ENCODE measurements at places on chromosomes 11 and 22.

GRCh38 chr11:115134926-115135325, 369.3 kb downstream of the CADM1 start:
- no peaks in the 10 kb centered on the region for H3K4me1 ChIP-seq
- H3K4me3 ChIP-seq: no peak overlapping the region
- H3K27ac ChIP-seq: no peak overlapping the region
- no peaks in the 10 kb centered on the region for H3K36me3 ChIP-seq
- DNase-seq: no peak

DNA sequence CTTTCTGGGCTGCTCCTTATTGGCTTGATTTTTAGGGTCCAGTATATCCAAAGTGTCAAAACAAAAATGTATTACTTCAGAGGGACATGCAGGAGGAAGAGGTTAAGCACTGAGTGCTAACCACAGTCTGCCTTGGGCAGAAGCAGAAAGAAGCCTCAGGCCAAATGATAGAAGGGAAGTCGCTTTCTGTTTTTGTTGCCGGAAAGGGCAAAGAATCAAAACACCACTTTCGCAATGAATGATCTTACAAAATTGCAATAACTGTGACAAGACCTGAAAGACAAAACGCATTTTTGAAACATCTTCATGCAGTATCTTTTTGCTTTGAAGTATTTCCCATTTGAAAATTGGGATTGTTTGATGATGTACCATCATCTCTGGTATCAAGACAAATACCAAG, 70.1 kb upstream of the PICALM start:
- H3K27me3 ChIP-seq: no peaks in the 10 kb centered on the region
- no peak for DNase-seq
- no peaks in the 10 kb centered on the region for H3K4me1 ChIP-seq
- no peak overlapping the region for H3K27ac ChIP-seq
- H3K36me3 ChIP-seq: no peaks in the 10 kb centered on the region
- no peak overlapping the region for H3K4me3 ChIP-seq

DNA sequence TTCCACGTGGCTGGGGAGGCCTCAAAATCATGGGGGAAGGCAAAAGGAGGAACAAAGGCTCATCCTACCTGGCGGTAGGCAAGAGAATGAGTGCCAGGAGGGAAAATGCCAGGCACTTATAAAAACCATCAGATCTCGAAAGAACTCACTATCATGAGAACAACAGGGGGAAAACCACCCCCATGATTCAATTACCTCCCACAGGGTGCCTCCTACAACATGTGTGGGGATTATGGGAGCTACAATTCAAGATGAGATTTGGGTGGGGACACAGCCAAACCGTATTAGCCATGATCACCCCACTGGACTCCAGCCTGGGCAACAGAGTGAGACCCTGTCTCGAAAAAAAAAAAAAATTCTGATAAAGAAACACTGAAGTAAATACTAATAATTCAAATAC, 87.1 kb downstream of the FCHSD2 start:
- H3K27ac ChIP-seq: no peak overlapping the region
- H3K27me3 ChIP-seq: no peaks in the 10 kb centered on the region
- no peaks in the 10 kb centered on the region for H3K36me3 ChIP-seq
- H3K4me3 ChIP-seq: no peak overlapping the region

GRCh38 chr11:100585728-100586127, 101.4 kb upstream of the ARHGAP42 start:
- no peaks in the 10 kb centered on the region for H3K27me3 ChIP-seq
- no peak overlapping the region for H3K27ac ChIP-seq
- no peaks in the 10 kb centered on the region for H3K4me1 ChIP-seq
- no peaks in the 10 kb centered on the region for H3K36me3 ChIP-seq

- H3K36me3 ChIP-seq: no peaks in the 10 kb centered on the region
- no peak overlapping the region for H3K27ac ChIP-seq
- H3K4me3 ChIP-seq: no peak overlapping the region
- DNase-seq: no peak
- H3K27me3 ChIP-seq: no peaks in the 10 kb centered on the region
- H3K4me1 ChIP-seq: no peaks in the 10 kb centered on the region
These were observed 11.3 kb downstream of the CHRNA10 start for GRCh38 chr11:3659595-3660515.

DNA sequence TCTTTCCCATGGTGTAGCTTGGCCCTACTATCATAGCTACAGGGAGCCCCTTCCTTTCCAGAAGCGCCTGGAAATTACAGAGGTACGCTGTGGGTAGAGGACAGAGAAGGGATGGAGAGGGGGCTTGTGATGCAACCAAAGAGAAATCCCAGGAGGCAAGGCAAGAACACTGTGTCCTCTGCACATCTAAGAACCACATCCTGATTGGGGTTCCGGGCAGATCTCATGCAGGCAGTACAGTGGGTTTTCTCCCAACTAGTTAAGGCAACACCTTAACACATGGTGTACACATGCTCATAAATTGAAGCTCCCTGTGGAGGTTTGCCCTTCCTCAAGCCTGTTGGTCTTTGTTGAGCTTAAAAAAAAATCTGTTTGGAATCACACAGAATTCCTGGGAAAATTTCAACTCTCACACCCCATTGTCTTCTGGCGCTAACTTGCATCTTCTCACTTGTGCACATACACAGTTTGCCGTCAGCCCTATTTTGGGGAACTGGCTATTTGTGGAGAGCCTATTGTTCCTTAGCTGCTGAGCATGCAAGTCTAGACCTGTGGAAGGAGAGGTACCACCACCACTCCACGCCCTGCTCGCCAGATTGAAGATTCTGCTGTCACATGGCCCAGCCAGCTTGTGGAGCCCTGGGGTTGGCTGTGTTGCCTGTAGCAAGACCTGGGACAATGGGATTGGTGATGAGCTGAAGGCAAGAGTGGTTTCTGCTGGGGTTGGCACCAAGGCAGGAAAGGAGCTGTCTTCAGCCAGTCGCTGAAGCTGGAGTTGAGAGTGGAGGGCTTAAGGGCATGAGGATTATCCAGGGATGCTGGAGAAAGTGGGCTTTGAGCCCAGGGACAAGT, 52.4 kb downstream of the ALX4 start:
- H3K4me3 ChIP-seq: no peak overlapping the region
- H3K36me3 ChIP-seq: no peaks in the 10 kb centered on the region
- no peak for DNase-seq
- H3K27me3 ChIP-seq: no peaks in the 10 kb centered on the region

GRCh38 chr22:50537765-50538164, 7.9 kb upstream of the KLHDC7B start:
- H3K27me3 ChIP-seq: peaks cover 8% of the 10 kb centered on the region
- H3K36me3 ChIP-seq: no peaks in the 10 kb centered on the region
- H3K4me3 ChIP-seq: no peak overlapping the region
- H3K4me1 ChIP-seq: peaks cover 3% of the 10 kb centered on the region
- DNase-seq: no peak

- DNase-seq: peak; percentile 74
- no peak overlapping the region for H3K27ac ChIP-seq
- H3K27me3 ChIP-seq: peaks cover 4% of the 10 kb centered on the region
- no peaks in the 10 kb centered on the region for H3K4me1 ChIP-seq
These were observed 56.6 kb downstream of the LMO2 start for GRCh38 chr11:33835143-33835878.

DNA sequence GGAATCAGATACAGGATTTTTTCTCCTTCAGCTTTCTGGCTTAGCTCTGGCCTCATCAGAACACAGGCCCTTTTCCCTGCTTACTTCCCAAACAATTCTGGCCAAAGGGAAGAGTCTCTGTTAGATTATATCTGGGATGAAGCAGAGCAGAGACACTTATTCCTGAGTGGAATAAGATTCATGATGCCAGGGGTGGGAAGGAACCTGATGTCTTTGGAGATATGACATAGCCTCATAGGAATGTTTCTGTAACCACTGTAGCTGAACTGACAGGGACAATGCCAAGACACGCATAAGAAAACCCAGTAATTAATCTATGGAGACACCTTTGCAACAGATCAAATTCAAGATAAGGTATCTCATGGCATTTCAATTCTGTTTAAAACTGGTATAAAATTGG, 177.1 kb upstream of the RAG2 start:
- H3K4me1 ChIP-seq: no peaks in the 10 kb centered on the region
- peak; percentile 3 for DNase-seq
- H3K27me3 ChIP-seq: no peaks in the 10 kb centered on the region
- no peak overlapping the region for H3K27ac ChIP-seq

DNA sequence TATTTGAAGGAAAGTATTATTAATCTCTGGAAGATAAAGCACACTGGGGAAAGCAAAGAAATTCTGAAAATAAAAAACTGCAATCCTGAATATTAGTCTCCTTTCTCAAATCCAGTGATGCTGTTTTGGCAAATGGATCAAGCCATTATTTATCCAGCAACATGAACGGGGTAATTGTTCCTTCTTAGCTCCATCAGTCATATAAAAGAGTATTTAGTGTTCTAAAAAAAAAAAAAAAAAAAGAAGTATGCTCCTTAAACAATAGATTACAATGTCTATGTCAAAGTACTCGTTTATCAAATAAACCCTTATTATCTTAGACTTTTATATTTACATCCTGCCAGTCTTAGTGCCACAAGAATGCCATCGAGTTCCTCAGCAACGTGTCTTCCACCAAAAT, 1.3 kb downstream of the RDX start:
- peak overlapping the region; percentile 90 for H3K4me3 ChIP-seq
- no peak for DNase-seq
- peak overlapping the region; percentile 94 for H3K27ac ChIP-seq
- no peaks in the 10 kb centered on the region for H3K36me3 ChIP-seq
- peaks cover 18% of the 10 kb centered on the region for H3K4me1 ChIP-seq

GRCh38 chr11:126391970-126392632, 36.6 kb downstream of the ST3GAL4 start:
- no peaks in the 10 kb centered on the region for H3K27me3 ChIP-seq
- no peak overlapping the region for H3K27ac ChIP-seq
- DNase-seq: no peak
- no peaks in the 10 kb centered on the region for H3K36me3 ChIP-seq
- H3K4me1 ChIP-seq: peaks cover 3% of the 10 kb centered on the region
- no peak overlapping the region for H3K4me3 ChIP-seq

DNA sequence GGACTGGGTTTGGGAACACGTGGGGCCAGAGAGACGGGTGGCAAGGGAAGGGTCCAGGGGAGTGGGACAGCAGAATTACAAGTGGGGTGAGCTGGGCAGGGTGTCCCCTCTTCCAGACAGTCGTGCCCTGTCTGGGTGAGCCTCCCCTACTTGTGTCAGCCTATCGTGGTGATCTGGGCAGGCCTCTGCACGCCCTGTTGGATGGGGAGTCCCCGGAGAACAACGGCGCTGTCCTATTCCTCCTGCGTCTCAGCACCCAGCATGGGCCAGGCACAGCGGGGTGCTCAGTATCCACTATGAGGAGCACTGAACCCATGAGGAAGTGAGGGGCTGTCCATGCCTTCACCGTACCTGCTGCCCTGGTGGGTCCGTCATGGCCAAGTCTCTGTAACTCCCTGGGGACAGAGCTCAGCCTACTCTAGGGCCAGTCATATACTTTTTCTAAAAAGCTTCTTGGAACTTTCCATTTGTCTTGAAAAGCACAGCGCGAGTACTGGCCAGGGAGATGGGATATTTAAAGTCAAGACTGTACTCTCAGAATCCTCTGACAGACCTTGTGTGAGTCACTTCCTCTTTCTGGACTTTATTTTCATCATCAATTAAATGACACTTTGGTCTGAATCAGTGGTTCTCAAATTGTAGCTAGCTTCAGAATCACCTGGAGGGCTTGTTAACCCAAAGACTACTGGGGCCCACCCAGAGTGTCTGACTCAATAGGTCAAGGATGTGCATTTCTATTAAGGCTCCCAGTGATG, 81.7 kb upstream of the NECTIN1 start:
- no peak overlapping the region for H3K27ac ChIP-seq
- H3K27me3 ChIP-seq: peaks cover 9% of the 10 kb centered on the region
- no peaks in the 10 kb centered on the region for H3K4me1 ChIP-seq
- H3K4me3 ChIP-seq: no peak overlapping the region
- H3K36me3 ChIP-seq: no peaks in the 10 kb centered on the region
- peak; percentile 27 for DNase-seq

- no peaks in the 10 kb centered on the region for H3K27me3 ChIP-seq
- peaks cover 12% of the 10 kb centered on the region for H3K4me1 ChIP-seq
- peak overlapping the region; percentile 80 for H3K27ac ChIP-seq
- H3K36me3 ChIP-seq: peaks cover 28% of the 10 kb centered on the region
- peak; percentile 93 for DNase-seq
- H3K4me3 ChIP-seq: no peak overlapping the region
These were observed 12.6 kb upstream of the MAPK8IP1 start for GRCh38 chr11:45872651-45873356.

DNA sequence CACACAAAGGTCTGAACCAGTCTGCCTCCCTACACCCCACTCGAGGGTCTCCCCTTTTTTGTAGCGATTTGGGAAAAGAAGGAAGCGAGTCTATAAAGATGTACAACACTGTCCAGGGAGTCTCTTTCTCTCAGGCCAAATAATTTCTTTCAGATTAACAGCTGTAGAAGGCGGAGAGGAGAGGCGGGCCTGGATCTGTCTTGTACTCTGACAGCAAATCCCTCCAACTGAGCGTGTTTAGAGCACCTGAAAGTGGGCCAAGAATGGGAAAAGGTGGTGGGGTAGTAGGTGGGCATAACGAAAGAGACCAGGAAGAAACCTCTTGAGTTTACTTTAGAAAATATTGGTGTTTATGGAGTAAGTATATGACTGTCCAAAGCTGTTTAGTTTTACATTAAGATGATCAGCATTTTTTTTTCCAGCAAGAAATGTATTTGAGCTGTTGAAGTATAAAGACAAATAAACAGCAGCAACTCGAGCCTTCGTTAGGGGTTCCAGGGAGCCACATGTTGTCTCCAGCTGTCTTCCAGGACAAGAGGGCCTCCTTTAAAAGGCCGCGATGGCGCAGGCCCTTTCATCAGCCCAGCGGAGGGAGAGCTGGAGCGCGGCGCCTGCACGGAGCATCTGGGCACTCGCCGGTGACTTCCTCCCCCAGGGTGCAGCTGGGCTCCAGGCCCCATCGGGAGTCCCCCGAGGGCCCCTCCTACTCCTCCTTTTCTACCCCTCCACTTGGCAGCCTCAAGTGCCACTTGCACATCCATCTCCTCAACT, 34.9 kb downstream of the SCUBE1 start:
- H3K27ac ChIP-seq: no peak overlapping the region
- peaks cover 17% of the 10 kb centered on the region for H3K27me3 ChIP-seq
- no peaks in the 10 kb centered on the region for H3K4me1 ChIP-seq

DNA sequence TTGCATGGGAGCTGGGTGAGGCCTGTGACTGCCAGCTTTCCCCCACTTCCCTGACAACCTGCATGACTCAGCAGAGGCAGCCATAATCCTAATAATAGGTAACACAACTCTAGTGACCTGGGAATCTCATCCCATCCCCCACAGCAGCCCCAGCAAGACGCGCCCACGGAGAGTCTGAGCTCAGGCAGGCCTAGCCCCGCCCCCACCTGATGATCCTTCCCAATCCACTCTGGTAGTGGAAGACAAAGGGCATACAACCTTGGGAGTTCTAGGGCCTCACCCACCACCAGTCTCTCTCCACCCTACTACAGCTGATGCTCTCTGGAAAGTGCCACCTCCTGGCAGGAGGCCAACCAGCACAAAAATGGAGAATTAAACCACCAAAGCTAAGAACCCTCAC, 60.3 kb downstream of the CWF19L2 start:
- no peaks in the 10 kb centered on the region for H3K27me3 ChIP-seq
- no peak for DNase-seq
- H3K36me3 ChIP-seq: no peaks in the 10 kb centered on the region

GRCh38 chr22:38081636-38081940, 2.4 kb downstream of the SLC16A8 start:
- DNase-seq: no peak
- peak overlapping the region; percentile 17 for H3K4me3 ChIP-seq
- peaks cover 18% of the 10 kb centered on the region for H3K27me3 ChIP-seq
- H3K4me1 ChIP-seq: peaks cover 4% of the 10 kb centered on the region
- H3K36me3 ChIP-seq: no peaks in the 10 kb centered on the region

GRCh38 chr11:83282084-83282716, 4.0 kb downstream of the CCDC90B start:
- DNase-seq: peak; percentile 30
- H3K4me3 ChIP-seq: no peak overlapping the region
- H3K27ac ChIP-seq: no peak overlapping the region
- H3K36me3 ChIP-seq: peaks cover 5% of the 10 kb centered on the region
